Central memory CD8-positive, alpha-beta T cell (primary cell): ENCODE measurements at places on chromosomes 2 and 18.

- DNase-seq: no peak
Measured at GRCh38 chr18:27447451-27447881, 262.4 kb upstream of the CHST9 start.

DNA sequence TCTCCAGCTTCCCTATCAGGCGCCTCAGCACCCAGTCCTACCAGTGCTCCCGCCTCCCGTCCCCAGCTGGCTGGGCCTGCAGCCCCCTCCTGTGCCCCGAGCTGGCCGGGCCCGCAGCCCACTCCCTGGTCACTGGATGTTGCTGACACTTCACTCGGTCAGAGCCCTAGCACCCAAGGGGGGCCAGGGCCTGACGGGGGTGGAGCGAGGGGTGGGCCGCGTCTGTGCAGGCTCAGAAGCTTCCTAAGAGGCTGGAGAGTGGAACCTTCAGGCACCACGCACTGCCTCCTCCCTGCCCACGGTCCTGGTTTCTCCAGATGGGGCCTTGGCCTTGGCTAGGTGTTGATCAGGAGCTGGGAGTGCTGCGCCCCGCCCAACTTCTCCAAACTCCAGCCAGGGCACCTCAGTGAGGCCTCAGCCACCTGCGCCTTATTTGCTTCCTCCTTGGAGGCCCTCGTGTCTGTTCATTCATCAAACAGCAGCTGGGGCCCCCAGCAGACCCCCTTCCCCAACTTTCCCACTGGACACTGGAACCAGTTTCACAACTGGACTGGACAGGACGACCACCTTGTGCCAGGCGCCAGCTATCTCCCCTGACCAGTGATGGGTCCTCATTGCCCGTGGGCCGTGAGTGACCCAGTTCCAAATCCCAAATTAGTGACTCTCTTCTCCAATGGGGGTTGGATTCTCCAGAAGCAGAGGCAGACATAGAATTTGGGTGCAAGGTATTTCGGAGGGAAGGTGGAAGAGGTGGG, 16.7 kb downstream of the CAPN10 start:
- no peak for DNase-seq

DNA sequence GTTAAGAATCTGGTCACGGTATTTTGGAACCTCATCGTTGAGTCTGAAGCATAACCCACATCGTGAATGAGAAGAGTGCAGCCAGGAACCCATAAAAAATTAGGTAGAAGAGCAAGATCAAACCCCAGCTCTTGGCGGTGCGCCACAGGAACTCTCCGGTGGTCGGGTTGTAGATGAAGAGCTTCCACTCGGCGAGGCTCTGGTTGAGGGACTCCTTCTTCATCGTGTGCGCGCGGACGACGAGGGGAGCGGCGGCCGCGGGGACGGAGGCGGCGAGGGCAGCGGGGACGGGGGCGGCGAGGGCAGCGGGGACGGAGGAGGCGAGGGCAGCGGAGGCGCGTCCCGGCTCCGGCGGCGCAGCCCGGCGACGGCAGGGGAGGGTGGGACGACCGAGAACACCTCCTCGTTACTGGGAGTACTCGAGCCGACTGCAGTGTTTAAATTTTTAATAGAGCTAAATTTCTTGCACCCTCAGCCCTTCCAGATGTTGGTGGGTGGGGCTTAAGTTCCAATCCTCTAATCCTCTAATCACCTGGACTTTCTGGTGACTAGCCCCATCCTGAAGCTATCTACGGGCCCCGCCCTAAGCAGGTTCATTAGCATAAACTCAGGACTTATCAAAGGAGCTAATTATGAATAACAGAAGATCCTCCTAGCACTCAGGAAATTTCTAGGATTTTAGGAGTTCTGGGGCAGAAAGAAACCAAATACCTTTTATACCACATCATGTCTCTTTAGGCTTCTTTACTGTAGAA, 20.4 kb upstream of the PAPOLG start:
- DNase-seq: no peak

DNA sequence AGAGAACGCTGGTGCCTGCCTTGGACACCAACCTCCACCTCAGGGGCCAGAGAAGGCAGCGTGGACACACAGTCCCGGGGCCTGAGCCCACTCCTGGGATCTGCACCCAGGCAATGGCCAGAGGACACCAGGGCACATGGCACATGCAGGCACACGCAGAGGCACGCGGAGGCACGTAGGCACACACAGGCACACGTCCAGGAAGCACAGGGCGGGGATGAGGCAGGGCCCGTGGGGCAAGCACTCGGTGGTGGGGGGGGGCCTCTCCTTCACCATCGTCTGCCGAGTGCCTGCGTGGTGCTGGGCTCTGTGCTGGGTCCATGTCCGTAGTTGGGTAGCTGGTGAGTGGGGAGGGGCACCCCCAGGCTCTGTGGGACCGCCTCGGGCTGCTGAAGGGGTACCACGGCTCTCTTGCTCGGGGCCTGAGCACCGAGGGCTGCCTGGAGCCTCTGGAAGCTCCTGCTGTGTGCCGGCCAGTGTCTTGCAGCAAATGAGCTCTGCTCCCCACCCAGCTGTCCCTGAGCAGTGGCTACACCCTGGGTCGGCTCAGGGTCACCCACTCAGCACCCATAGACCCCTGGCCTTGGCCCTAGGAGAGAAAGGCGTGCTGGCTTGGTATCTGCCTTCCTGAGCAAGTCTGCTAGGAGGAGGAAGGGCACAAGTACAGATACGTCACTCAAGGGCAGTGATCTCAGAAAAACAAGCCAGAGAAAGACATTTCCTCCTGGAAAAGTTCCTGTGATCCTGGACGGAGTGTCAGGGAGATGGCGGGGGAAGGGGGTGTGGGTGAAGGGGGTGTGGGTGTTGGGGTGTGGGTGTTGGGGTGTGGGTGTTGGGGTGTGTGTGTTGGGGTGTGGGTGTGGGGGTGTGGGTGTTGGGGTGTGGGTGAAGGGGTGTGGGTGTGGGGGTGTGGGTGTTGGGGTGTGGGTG, 26.4 kb downstream of the RTP5 start:
- DNase-seq: no peak

GRCh38 chr2:24903161-24904103, 16.6 kb downstream of the ADCY3 start:
- no peak for DNase-seq

DNA sequence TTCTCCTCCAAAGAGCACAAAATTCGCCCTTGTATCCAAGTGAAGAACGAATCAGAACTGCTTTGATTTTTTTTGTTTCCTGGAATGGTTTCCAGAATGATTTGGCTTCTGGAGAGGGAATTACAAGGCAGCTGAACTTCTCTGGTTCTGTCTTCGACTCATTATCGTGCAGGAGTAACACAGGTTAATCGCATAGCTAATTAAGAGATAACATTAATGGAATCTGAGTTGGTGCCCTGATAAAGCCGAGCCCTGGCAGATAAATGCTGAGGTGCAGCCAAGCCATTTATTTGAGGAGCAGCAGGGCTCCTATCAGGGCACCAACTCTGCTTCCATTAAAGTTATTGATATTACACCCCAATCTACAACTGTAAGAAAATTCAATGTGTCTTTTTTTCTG, 433.7 kb downstream of the ZNF521 start:
- DNase-seq: no peak

- no peak for DNase-seq
Measured at GRCh38 chr2:99960291-99960690, 182.1 kb downstream of the AFF3 start.

DNA sequence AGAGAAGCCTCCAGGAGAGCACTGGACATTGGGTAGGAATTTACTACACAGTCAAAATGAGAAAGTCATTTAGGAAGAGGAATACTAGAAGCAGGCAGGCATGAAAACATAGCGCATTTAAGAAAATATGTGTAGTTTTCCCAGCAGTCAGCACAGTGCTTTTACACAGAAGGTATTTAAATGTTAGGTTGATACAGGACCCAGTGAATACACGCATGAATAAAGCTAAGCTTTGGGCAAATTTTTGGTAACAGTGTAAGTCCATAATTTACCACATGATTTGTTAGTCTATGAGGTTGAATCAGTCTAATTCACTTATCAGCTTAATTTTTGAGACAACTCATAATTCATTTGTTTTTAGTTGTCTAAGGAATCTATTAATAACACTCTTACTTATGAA, 421.7 kb upstream of the CDH20 start:
- no peak for DNase-seq
